ENCODE measurements at places on chromosomes 1 and 21.

DNA sequence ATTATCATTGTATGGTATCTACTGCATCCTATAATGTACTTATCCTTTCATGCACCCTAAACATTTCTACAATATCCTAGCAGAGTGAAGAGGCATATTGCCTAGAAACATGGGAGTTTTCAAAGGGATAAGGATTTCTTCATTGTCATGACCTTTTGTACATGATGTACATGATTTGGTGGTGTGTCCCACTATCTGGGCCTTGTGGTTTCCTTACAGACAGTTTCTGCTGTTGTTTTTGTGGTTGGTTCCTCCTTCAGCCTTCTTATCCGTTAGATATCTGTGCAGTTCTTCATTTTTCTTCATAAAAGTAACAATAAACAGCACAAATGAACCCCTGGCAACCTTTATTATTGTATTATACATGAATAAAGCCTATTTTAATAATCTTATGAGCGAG lies 70.4 kb upstream of the BACH1 start:
- DNase-seq: no peak

DNA sequence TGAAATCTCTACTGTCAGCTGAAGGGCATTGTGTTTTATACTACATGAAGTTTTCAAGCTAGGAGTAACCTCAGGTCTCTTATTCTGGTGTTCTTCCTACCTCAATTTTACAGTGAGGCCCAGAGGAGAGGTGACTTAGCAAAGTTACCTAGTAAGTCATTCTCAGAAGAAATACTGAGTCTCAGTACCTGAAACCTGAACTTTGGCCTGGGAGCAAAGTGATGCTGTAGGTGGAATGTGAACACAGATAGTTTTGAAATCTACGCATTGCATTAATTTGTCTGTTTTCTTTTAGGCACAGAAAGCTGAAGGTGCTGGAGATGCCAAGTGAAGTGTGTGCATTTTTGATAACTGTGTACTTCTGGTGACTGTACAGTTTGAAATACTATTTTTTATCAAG lies 2.6 kb downstream of the HMGN2 start:
- DNase-seq: no peak

DNA sequence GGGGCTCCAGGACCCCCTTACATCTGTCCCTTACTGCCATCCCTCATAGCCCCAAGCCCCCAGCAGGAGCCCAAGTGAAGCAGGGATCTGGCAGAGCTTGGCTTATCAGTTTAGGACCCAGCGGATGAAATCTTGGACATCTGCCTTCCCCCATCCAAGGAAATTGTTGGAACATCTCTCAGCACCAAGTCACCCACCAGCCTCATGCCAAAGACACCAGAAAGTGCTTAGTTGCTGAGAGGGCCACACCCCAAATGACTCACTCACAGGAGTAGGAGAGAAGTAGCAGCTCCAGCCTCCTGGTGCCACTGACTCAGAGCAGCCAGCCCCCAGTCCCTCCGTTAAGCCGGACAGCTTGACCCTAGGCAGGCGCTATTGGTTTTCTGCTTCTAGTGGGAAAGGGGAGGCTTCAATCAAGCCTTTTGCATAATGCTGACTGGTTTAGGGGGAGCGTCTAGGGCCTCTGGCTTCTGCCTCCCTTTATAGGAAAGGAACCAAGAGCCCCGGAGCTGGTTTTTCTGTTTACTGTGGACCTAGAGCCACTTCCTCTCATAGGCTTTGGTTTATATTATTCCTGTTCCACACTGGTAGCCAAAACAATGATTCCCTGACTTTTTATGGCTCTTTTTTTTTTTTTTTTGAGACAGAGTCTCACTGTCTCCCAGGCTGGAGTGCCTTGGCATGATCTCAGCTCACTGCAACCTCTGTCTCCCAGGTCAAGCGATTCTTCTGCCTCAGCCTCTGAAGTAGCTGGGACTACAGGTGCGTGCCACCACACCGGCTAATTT lies 114.2 kb upstream of the IPO9 start:
- peak; percentile 95 for DNase-seq

GRCh38 chr1:211968200-211968834 lies 67.0 kb downstream of the INTS7 start:
- DNase-seq: no peak

- no peak for DNase-seq
Observed at GRCh38 chr1:32465578-32465933, 684 bp downstream of the ZBTB8B start.

DNA sequence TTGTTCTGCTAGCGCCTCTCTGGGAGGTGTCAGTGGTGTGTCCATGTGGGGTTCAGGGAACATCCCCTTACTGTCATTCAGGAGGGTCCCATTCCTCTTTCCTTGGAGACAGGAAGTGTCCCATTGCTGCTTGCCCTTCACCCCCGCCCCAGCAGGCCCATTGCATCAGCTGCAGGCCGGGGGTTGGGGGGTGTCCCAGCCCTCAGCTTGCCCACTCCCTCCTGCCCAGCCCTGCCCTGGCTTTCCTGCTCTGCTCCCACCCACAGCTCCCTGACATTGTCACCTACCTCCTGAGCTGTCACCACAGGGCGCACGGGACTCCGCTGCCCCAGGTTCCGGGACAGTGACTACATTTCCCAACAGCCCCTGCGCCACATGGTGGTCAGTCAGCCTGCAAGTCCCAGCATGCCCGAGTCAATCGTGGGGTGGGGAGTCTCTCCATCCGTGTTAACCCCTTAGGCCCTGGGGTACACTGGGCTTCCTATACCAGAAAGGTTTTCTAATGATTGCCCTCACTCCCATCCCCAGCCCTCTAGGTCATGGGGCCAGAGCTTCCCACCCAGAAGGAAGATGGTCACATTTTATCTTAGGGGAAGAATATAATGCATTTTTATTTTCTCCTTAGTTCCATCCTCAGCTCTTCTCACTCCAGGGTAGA lies at the start of gene INPP5B:
INPP5B (minus strand) TSS at position 351 of the 658 bp plus-strand sequence. CDS start 745 bp downstream, outside the sequence.
- DNase-seq: peak; percentile 68

GRCh38 chr1:154265586-154265985 lies 6.8 kb upstream of the HAX1 start:
- no peak for DNase-seq

- no peak for DNase-seq
Observed at GRCh38 chr1:1014799-1015681, 1.7 kb downstream of the ISG15 start.
